ENCODE measurements at places on chromosomes 5 and 9.

DNA sequence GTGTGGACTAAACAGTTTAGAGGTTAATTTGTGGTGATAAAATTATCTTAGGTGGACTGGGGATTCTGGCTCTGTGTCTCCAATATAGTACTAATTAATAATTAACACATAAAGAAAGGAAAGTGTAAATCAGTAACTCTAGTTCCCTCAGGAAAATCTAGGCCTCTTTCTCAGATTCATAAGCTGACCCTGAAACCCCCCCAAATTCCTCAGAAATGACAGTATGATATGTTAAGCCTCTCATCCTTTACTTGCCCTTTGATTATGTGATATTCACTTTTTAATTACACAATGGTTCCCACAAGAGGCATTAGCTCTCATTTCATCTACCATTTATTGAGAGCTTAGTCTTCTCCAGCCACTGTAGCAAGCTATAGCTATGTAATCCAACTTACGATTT is 636.2 kb upstream of the SEMA6A start:
- no peak for DNase-seq

DNA sequence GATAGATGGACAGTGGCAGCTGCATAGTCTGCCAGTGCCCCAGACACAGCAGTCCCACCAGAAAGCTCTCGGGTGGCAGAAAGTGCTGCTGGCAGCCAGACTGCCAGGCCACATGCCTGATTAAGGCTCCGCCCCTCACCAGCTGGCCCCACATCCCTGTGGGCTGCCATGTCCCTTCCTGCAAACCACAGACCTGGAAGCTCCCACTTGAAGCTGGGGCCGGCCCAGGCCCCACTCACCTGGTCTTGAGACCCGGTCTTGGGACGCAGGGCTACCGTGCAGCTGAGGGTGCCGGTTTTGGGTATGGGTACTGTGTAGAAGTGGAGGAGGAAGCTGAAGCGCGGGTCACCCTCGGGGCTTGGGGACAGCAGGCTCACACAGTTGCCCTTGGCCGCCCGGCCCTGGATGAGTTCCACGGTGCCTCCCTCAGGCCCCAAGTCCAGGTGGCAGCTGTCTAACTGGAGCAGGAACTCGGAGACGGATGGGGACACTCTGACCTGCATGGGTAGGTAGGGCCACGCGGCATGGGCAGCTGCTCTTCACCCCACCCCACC is 15.3 kb downstream of the FPGS start:
- DNase-seq: no peak

DNA sequence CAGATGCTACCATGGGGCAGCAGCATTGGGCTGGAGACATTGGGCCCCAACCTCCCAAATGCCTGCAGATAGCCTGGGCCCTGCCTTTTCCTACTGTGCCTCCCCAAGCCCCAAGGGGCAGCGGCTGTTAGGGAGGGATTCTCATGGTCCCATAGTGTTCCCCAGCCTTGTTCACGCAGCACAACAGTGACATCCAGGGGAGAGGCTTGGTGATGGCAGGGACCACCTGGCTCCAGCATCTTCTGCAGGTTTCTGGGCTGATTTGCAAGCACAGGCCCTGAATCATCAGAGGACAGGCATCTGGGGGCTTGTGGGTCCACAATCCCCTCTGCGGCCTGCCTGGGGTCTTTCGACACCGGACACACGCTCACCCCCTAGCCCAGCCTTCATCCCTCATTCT is 354.6 kb downstream of the SLIT3 start:
- DNase-seq: no peak

DNA sequence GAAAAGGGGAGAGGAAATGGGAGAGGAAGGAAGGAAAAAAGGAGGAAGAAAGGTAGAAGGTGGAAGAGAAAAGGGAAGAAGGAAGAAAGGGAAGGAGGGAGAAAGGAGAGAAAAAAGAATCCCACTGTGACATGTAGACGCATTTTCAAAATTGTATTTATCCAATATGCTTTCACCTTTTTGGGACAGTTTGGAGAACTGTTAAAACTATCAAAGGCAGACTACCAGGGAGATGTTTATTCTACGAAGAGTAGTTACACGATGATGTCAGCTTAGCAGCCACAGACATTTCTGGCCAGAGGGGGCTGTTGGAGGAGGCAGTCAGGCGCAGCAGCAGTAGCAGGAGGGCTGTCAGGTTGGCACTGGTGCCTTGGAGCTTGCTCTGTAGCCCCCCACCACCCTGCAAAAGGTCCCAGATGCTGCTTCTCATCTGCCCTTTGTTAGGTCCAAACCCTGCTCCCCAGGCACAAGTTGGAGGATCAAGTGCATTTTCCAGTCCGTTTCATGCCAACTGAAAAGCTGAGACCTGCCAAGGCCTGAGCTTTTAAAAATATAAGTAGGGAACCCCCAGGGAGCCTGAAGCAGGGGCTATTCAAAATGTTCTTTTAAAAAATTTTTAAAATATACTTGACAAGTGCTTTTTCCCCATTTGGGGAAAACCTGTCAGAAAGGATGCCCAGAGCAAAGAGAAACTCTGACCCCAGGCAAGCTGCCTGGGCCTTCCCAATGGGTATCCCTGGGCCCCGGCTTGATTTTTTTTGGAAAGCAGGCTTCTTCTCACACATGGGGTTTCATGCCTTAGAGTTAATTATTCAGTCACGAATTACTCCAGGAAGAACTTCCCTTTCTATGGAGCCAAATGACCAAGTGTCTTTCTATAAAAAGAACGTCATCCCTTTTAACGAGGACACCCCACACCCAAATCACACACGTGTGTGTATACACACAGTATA is 203.3 kb downstream of the SLIT3 start:
- no peak for DNase-seq

- no peak for DNase-seq
Observed at GRCh38 chr9:3793971-3794383, 268.2 kb upstream of the RFX3 start.

- no peak for DNase-seq
Observed at GRCh38 chr5:14449052-14449661, 132.4 kb upstream of the OTULINL start.

- no peak for DNase-seq
Observed at GRCh38 chr9:78677326-78677725, 380.4 kb downstream of the PSAT1 start.

- DNase-seq: no peak
Observed at GRCh38 chr5:150429410-150429873, 16.7 kb upstream of the CD74 start.

DNA sequence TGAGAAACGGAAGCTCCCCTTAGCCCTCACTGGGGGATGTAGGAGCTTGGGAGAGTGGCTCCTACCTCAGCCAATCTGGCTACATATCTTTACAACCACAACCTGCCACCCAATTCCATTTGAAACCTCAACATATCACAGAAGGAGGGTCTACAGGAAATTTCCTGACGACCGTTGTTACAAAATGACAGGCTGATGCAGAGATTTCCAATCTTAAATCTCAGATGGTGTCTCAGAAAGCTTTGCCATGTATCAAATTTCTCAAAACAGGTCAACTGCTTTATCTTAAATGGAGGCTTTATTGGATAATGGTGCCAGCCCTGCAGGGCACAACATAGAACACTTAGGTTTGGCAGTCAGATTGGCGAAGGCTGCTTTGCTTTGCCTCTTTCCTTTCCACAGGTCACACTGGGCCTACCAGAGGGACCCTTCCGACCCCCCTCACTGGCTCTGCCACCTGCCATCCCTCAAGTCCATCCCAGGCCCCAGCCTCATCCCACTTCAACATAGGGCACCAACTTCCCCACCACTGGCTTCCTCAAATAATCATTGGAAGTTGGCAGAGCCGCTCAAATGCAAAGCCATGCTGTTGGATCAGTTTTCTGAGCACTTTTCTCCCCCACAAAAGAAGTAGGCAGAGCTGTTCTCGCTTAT is 11.1 kb upstream of the SPATA31E1 start:
- DNase-seq: no peak

DNA sequence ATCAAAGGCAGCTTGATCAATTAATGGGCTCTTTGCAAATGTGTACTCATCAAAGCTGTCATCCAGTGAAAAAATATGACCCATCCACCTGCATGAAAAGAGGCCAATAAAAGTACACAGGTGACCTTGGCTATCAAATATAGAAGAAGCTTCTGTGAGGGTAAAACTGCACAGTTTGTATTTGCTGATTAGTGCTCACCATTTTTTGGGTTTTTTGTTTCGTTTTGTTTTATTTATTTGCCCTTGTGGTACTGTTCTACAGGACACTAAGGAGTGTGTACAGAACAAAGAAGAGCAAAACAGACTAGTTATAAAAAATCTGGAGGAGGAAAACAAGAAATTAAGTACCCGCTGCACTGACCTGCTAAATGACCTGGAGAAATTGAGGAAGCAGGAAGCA is 101.3 kb downstream of the CNTLN start:
- no peak for DNase-seq

DNA sequence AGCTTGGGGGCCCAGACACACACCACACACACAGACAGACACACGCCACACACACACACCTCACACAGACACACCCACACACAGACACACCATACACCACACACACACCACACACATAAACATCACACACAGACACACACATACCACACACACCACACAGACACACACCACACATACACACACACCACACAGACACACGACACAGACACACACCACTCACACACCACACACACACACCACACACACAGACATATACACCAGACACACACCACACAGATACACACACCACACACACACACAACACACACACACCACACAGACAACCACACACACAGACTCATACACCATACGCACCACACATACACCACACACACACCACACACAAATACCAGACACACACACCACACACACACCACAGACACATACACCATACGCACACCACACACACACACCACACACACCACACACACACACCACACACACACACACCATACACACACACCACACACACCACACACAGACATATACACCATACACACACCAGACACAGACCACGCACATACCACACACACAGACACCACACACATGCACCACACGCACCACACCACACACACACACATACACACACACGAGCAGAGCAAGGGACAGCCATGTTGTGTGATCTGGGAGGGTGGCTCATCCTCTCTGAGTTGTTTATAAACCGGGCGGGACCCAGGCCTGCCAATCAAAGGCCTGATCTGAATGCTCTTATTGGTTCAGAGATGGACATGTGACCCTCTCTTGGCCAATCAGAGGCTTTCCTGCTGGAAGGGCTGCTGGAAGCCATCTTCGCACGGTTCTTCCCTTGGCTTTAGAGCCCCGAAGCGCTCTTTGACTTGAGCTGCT is 148.3 kb downstream of the GAPVD1 start:
- no peak for DNase-seq

DNA sequence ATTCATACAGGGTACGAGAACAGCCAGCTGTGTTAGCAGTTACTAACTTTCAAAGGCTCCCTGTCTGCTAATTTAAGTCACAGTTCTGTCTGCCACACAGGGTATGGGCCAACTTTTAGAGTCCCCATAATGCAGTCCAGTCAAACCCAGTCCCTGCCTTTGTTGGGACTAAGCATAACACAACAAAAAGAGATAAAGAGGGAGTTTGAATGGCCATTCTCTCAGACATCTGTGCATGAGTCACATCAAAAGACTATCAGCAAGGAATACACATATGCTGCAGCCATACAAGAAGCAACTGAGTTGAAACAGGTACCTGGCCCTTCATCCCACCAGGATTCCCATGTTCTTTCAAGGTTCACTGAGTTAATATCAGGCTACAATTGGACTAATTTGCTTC is 744.5 kb upstream of the C9orf72 start:
- DNase-seq: no peak

All from activated T-helper 1 cell treated with anti-CD3 and anti-CD28 coated beads, Interleukin-2, amount 50 U/mL, for 16 hours (primary cell).